Activated CD8-positive, alpha-beta memory T cell treated with anti-CD3 and anti-CD28 coated beads for 4 hours (primary cell): ENCODE measurements at places on chromosomes 11 and 22.

- DNase-seq = no peak
Observed at GRCh38 chr11:34865261-34865660, 50.9 kb downstream of the APIP start.

DNA sequence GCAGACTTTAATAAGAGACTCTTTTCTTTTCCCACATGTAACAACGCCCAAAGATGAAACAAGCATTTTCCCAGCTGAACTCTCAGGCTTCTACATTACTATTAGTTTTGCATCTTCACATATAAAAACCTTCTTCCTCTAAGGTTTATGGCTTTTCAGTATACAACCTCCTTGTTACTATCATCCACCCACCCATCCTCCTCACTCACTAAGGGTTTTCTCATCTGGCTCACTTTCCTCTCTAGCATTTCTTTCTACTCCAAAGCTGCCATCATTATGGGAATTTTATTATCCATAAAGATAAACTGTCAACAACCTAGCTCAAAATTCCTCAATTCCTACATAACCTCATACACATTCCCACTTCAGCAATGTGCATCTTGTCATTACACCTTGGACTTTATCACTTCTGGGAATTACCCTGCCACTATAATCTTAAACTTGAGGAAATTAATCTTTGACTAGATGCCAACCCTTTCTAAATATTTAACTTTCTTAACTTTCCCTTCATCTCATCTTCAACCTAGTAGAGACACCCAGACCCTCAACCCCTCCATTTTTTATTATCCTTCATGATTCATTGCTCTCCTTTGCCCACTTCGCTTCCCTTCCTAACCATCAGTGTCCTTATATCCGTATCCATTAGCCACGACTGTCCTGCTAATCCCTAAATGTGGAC is 30.9 kb downstream of the MTMR2 start:
- DNase-seq = no peak

DNA sequence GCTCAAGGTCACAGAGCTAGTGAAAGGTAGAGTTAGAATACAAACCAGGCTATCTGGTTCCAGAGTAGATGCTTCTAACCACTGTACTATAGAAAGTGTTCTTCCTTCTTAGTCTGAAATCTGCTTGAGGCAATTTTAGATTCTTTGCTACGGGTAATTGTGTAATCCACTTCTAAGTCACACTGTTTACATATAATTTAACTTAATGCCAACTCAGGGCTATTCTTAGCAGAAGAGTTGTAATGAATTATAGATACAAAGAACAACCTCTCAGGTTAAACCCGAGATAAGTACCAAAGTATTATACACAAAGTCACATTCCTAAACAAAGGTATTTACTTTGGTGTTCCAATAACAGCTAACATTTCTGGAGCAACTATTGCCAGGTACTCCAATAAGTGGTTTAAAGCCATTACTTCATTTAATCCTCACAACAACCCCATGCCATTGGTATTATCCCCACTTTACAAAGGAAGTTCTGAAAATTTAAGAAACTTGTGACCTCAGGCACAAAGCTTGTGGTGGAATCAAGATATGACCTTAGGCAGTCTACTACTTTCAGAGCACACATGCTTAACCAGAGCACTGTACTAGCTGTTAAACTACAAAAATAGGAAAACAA is 31.1 kb upstream of the DDI1 start:
- DNase-seq = no peak

GRCh38 chr11:122516686-122517085 is 138.8 kb upstream of the UBASH3B start:
- no peak for DNase-seq

GRCh38 chr11:69352166-69352565 is 58.2 kb downstream of the MYEOV start:
- no peak for DNase-seq

DNA sequence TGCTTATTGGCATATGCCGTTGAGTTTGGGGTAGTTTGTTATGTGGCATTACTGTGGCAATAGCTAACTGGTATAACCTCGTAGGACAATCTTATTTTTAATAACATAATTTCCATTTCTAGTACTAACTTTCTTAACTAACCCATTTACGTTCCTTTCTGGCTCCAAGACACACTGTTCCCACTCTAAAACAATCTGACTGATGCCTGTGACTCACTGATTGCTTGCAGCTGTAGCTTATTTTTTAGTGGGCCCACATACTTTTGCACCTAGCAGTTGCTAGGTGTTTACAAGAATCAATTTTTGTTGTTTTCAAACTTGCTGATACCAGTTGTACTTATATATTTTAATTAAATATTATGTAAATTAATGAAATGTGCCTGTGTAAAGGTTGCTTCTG is 52.2 kb downstream of the FAT3 start:
- no peak for DNase-seq

DNA sequence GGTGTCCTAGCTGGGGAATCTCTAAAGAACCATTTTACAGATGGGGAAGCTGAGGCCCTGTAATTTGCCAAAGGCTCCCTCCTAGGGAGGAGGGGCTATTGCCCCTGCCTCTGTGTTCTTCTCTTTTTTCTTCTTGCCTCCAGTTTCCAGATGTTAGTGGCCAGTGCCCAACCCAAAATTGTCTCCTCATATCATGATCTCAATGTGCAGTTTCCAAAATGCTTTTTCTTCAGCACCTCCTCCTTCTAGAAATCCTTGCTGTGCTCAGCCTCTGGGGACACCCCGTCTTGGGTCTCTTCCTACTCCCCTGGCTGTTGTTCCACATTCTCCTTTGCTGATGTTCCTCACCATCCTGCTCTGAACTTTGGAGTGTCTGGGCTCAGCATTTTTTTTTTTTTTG is 9.5 kb upstream of the CHRM1 start:
- no peak for DNase-seq

DNA sequence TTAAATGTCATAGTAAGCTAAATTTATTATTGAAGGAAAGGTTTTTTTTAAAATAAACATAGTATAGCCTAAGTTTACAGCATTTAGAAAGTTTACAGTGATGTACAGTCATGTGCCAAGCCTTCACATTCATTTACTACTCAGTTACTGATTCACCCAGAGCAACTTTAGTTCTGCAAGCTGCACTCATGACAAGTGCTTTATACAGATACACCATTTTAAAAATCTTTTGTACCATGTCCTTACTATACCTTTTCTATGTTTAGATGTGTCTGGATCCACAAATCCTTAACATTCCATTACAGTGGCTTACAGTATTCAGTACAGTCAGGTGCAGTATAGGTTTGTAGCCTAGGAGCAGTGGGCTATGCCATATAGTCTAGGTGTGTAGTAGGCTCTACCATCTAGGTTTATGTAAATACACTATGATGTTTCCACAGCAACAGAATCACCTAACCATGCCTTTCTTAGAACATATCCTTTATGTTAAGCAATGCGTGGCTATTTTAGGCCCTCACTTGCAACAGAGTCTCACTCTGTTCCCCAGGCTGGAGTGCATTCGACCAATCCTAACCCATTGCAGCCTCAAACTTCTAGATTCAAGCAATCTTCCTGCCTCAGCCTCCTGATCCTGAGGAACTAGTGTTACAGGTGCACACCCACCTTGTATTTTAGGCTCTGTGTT is 79.5 kb upstream of the SLC25A18 start:
- DNase-seq = no peak

- DNase-seq = no peak
Observed at GRCh38 chr11:117855186-117855845, 21.1 kb downstream of the FXYD6 start.
